ENCODE measurements at places on chromosomes 7 and 10.

DNA sequence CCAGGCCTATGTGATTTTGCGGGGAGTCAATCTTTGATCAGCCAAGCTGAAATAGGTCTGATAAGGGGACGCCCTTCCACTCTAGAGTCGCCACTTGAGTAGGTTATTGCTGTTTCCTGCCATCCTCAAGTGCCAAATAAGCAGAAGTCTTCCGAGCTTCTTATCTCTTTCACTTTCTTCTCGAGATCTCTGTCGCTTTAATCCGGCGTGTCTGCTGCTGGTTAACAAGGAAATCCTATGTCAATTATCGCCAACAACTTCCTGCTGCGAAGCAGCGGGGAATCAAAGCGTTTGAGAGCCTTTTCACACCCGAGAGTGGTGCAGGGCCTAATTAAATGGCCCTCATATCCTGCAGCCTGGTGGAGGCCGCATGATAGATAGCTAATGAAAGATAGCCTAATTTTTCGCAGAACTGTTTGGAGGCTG, 215.9 kb downstream of the RAB11FIP2 start:
- no peak for DNase-seq

DNA sequence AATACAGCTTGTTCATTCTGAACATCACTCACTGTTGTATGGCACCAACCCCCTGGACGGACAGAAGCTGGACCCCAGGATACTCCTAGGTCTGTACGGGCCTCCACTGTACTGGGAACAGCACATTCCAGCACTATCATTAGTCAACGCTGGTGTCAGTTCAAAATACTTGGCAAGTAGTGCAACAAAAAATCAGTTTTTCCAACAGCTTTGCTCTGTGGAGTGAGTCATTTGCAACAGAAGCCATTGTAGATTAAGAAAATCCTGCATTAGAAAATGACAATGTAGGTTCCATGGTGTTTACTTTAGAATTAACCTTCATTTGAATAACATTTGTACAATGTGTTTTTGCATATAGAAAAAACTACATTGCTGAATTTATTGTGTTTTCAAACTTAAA, 266.6 kb downstream of the HDAC9 start:
- DNase-seq = no peak

- no peak for DNase-seq
These were observed 27.0 kb downstream of the GHRHR start for GRCh38 chr7:30990673-30991170.

GRCh38 chr7:149409895-149410294, 51.0 kb downstream of the ZNF777 start:
- no peak for DNase-seq

GRCh38 chr7:132828502-132828901, 252.2 kb upstream of the PLXNA4 start:
- no peak for DNase-seq

- no peak for DNase-seq
These were observed 175.0 kb upstream of the LYZL2 start for GRCh38 chr10:30804478-30805055.

GRCh38 chr10:80530251-80530650, 7.5 kb upstream of the SH2D4B start:
- no peak for DNase-seq

DNA sequence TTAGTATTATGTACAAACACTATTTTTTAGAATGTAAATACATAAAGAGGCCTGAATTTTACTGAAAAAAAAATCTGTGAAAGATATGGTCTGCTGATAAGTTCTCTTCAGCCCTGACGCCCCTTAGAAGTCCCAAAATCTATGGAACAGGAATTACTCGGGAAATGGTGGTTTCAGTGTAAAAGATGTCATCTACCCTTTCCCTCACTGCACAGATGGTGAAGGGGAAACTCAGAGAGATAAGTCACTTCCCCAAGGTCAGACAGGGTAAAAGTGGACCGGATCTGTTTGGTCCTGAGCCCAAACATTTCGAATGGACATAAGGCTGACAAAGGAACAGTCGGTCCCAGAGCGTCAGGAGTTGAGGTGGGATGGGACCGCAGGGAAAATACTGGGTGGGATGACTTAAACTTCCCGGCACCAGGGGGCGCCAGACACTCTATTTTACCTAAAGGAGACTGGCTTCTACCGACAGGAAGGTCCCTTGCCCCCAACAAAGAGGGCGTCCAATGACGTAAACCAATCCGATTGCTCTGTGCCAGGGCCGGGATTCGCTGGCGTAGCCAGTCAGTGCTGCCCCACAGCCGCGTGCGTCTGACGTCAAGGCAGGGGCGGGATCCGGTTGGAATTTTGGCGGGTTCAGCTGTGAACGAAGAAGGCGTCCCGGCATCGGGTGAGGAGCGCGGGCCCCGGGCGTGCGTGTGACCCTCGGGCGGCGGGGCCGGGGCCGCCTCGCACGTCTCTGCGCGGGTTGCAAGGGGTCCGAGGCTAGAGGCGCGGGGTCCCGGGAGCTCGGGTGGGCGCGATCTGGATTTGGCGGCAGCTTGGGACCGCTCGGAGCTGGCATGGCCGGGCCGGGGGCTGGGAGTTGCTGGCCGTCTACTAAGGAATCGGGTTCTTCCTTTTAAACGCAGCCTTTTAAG, at the start of gene MCM10:
MCM10 (plus strand) TSS at position 625 of the 923 bp plus-strand sequence. CDS start 2,645 bp downstream, outside the sequence.
- DNase-seq = peak; percentile 99

- DNase-seq = peak; percentile 74
These were observed 820.6 kb downstream of the LRMDA start for GRCh38 chr10:76251841-76252671.

Data from SHP77 (cell line).